Transverse colon (tissue), 4 donors: ENCODE measurements at places on chromosomes 3 and 15.

DNA sequence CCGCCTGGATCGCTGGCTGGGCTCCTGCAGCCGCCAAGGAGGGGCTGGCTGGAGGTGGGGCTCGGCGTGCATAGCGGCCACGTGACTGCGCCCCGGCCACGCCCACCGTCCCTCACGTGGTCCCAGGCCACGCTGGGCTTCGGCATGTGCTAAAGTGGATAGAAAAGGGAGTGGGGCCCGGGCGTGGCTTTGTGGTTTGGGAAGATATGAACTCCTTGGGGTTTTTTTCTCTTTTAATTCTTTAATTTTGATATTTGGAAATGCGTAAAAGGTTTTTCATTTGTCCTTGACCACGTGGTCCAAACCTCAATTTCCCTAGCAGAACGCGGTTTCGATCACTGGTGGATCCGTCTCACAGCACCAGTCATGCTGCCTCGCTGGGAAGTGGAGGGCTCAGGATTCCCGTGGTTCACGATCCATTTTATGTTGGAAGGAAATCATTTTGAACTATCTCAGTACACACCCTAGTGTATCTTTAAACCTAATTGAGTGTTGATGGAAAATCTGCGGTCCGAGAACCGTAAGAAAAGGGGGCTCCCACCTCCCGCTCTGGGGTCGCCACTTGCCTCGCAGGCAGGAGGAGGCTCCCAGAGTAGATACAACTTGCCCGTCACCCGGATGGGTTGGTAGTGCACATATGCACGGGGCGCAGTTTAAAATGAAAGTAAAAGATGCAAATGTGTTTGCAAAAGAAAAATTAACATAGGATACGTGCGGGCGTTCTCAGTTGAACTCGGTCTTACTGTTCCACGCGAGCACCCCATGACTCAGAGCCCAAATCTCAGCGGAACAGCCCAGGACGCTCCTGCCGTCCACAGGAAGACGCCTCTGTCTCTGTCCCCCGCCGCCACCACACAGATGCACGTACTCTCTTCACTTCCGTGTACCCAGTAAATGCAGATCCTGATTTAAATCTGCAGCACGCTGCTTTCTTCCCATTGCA is 141.9 kb downstream of the PGPEP1L start:
- peak; percentile 79 for DNase-seq

DNA sequence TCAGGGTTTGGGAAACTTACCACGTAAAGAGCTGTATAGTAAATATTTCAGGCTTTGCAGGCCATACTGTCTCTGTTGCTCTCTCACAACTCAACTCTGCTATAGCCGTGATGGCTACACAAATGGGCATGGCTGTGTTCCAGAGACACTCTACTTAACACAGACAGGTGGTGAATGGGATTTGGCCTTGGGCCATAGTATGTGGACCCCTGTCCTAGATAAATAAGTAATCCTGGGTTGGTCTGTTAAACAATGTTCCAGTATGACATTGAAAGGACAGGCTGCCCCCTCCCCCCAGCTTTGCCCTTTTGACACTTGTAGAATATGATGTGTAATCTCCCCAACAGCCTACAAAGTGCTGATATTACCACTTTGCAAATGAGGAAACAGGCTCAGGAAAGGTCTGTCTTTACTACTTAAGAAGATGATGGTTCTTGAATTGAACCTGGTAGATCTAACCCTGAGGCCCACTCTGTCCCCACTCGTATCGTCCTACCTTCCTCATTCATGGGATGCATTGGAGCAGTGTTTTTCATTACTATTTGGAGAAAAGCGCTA is 38.4 kb downstream of the SLCO3A1 start:
- DNase-seq, result no peak

DNA sequence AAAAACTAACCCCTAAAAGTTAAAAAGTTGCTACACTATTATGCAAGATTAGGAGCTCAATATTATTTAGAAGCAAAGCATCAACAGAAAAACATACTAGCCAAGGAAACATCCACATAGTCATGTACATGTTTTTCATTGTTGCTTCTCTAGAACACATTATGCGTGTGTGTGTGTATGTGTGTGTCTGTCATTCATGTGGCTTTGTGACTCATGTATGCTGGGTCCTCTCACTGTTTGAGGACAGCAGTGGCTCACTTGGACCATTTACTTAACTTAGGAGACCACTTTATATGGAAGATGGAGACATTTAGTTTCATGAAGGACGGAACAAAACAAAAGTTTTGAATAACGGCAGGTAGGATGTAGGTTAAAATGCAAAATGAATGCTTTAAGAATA is 219.4 kb upstream of the THBS1 start:
- DNase-seq, result no peak

DNA sequence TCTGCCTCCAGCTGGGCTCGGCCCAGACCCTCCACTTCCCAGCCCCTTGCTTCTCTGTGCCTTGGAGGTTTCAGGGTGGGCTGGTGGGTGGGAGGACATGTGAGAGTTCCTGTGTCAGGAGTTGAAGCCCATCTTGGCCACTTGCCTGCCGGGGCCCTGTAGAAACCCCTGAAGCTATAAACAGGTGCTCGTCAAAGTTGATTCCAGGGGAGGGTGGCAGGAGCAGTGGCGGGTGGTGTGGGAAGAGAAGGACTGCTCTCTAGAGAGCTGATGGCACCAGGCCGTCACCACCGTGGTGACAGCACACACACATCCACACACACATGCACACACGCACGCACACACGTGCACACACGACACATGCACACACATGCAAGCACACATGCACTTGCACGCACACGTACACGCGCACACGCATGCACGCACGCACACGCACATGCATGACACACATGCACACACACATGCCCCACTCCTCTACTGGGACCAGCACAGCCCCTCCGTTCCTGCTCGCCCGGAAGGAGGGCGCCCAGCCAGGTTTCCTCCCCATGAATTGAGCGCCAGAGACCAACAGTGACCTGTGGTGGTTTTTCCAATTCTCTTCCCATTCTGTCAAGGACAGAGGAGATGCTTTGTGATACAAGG is 56.3 kb upstream of the CGNL1 start:
- no peak for DNase-seq
